Hypothalamus (tissue), 51 donors: ENCODE measurements at places on chromosomes 3 and 15.

DNA sequence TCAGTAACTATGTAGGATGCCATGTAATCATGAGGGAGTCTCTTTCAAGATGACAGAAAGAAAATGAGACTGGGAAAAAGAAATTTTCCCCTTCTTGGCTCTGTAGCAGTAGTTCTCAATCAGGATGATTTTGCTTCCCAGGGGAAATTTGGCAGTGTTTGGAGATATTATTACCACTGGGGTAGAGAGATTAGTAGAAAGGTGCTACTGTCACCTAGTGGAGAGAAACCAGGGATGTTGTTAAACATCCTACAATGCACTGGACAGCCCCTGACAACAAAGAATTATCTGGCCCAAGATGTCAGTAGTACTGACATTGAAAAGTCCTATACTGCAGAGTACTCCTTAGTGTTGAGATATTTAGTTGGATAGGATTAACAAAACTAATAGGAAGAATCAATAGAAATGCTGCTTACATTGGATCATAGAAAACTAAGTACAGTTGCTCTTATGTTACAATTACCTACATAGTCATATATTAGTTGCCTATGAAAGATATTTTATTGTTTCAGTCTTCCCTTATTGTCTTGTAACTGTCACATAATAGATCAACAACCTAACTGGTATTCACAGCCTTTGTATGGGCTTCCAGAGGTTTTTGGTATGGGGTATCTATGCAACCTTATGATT, 433.3 kb downstream of the RAP2B start:
- DNase-seq: no peak

DNA sequence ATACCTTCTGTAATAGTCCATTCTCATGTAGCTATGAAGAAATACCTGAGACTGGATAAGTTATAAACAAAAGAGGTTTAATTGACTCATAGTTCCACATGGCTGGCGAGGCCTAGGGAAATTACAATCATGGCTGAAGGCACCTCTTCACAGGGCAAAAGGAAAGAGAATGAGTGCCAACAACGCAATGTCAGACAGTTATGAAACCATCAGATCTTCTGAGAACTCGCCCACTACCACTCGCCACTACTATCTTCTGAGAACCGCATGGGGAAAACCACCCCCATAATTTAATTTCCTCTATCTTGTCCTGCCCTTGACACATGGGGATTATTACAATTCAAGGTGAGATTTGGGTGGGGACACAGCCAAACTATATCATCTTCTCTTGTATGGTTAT, 406.8 kb upstream of the CBLB start:
- DNase-seq: no peak

GRCh38 chr15:94256511-94256910, 25.1 kb downstream of the MCTP2 start:
- no peak for DNase-seq

GRCh38 chr3:61268644-61269043, 17.4 kb upstream of the FHIT start:
- no peak for DNase-seq

GRCh38 chr3:46110701-46111493, 83.6 kb upstream of the XCR1 start:
- peak; percentile 9 for DNase-seq

DNA sequence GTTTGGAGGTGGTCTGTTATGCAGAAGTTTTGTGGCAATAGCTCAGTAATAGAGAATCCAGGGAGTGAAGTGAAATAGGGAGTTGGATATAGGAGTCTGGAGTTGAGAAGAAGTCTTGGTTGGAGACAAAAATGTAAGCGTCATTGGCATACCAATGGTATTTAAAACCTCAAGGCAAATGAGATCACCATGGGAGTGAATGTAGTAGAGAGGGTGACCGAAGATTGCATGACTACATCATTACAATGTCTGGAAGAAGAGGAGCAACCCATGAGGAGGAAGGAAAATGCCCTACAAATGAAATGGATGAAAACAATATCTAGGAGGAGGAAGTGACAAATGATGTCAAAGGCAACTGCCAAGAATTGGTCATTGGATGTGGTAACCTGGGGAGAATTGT, 54.4 kb downstream of the CNTN4 start:
- no peak for DNase-seq
